CMK (cell line): ENCODE measurements at places on chromosomes 4 and X.

DNA sequence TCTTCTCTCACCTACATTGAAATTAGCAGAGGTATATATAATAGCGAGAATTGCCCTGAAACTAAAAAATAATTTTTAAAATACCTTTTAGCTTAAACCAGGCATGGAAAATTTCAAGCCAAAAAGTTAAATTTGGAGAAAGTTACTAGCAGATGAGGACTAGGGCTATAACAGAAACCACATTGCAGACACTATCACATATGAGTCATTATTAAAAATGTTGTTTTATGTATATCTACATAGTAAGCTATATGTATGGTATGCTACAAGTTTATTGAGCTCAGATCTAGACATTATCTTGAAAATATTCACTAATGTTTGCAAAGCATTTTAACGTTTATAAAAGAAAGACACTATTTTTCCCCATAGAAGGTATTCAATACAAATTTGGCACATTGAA lies 147.8 kb downstream of the PAPSS1 start:
- DNase-seq: no peak

GRCh38 chr4:174277433-174277832 lies 6.0 kb downstream of the FBXO8 start:
- DNase-seq: no peak

DNA sequence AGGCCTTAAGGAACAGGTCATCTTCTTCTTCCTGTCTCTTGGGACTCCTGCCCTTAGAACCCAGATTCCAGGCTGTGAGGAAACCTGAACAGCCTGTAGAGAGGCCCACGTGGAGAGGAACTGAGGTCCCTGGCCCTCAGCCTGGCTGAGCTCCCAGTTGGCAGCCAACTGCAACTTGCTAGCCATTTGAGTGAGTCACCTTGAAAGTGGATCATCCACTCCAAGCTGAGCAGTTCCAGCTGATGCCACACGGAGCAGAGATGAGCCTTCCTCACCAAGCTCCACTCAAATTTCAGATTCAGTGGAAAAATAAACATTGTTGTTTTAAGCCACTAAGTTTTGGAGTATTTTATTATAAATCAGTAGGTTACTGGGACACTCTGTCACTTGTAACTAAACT lies 392.5 kb downstream of the BCOR start:
- DNase-seq: no peak

- no peak for DNase-seq
Measured at GRCh38 chr4:171622729-171623128, 190.5 kb upstream of the GALNTL6 start.

DNA sequence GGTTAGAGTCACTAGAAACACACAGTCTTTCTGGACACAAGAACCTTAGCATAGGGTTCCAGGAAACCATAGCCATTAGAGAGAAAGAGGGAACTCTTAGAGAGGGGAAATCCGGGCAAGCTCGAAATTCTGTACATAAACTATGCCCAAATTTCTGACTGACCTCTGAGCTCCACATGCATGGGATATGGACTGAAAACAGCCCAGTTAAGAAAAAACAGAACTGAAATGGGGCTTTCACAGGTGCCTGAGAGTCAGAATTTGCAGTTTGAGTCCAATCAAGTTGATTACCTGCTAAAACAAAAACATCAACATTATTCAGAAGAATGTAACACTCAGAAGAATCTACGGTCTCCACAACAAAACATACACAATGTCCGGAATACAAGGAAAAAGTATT lies 13.1 kb downstream of the DCHS2 start:
- DNase-seq: no peak

DNA sequence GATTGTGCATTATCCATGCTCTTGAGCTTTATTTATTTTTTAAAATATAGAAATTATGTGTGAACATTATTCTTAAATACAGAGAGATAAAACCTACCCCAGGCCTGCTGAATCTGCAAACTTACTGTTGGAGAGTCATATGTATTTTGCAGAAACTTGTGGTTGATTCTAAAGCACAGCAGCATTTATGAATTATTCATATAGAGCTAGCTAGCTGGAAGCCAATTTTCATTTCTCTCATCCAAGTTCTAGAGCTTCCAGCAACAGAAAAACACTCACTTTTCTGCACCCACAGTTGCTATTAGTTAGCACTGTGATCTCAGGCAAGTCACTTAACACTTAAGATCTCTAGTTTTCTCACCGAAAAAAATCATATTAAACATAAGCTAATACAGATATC lies 479.5 kb upstream of the FAM47C start:
- no peak for DNase-seq

- no peak for DNase-seq
Measured at GRCh38 chr4:13990596-13991589, 363.4 kb upstream of the BOD1L1 start.

DNA sequence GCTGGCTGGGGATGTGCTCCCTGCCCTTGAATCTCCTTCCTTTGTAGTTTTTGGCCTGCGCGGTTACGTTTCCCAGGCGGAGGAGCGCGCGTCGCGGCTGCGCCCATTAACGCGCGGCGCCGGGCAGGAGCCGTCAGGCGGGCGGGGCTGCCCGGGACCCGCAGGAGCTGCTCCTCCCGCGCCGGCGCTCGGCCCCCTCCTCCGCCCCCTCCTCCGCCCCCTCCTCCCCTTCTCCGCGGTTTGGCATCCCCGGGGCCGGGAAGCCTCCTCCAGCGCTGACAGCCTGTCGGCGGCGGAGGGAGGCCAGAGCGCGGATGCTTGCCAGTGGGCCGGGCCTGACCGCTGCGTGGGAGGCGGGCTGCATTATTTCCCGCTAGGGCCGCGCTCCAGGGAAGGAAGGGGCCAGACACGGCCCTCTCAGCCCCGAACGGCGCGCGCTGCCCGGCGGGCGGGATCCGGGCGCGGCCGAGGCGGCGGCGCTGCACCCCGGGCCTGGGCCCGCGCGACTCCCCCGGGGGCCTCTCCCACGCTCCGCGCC lies at the start of gene DCLK2:
Gene DCLK2 (plus strand): TSS at position 405 of the 538 bp plus-strand sequence. CDS start 583 bp downstream, outside the sequence.
- peak; percentile 25 for DNase-seq

DNA sequence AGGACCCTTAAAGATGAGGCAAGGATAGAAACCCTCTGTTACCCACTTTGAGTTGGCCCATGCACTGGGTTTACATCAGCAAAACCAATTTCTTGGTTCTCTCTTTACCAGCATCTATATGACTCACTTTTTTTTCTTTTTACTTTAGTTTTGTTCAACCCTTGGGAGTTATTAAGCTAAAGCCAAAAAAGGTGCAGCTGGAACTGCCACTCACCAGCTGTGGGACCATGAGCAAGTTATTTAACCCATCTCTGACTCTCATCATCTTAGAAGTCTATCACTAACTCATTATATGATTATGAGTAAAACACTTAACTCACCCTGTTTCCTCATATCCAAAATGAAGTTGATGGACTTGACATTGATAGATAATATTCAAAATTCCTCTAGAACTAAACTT lies 53.4 kb downstream of the GABRB1 start:
- DNase-seq: no peak

GRCh38 chrX:119008110-119008744 lies 33.8 kb downstream of the LONRF3 start:
- DNase-seq: no peak

GRCh38 chr4:16687011-16687410 lies 211.4 kb downstream of the LDB2 start:
- DNase-seq: no peak

DNA sequence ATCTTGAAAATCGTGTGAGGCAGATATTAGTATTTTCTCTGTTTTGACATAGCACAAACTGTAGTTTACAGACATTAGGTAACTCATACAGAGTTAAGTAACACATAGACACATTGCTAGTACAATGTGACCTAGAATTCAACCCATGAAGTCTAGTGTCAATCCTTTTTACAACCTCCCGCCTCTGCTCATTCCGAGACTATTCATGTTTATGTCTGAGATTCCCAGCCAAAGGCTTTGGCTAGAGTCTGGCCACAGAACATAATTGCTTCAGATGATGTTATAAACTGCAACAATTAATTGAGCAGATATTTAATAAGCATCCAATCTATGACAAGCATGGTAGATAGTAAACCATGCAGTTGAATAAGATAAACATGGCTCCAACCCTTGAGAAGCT lies 841.0 kb downstream of the STIM2 start:
- DNase-seq: no peak

DNA sequence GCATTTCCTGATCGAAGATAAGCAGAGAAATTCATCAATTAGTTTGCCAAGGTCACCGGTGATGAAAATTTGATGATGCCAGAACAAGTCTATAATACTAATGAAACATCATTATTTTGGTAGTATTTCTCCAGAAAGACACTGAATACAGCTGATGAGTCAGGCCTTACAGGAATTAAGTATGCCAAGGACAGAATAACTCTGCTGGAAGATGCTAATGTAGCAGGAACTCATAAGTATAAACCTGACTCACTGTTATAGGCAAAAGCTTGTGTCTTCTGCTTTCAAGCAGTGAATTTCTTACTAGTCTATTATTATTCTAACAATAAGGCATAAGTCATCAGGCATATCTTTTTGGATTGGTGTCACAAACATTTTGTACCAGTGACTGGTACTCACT lies 1825.1 kb upstream of the IGFBP7 start:
- no peak for DNase-seq

- no peak for DNase-seq
Measured at GRCh38 chr4:22462688-22463087, 53.2 kb downstream of the ADGRA3 start.

GRCh38 chr4:180059216-180059881 lies 2183.9 kb upstream of the TENM3 start:
- DNase-seq: no peak

- DNase-seq: no peak
Measured at GRCh38 chr4:828641-829271, 2.8 kb upstream of the CPLX1 start.

DNA sequence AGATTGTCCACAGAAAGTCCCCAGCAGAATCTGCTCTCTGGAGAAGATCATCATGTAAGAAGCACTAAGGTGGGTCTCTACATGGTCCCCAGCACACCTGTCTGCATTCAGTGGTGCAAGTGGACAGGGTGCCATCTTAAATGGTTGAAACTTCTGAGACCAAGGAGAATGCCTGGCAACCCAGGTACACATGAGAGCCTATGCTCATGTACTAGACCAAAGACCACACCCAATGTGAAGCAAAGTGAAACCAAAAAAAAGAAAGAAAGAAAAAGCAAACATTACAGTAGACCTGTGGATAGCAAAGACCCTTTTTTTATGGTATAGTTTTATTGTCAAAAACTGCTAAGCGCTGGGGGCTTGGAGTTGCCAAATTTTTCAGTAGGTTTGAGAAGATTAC lies 15.0 kb downstream of the CD40LG start:
- no peak for DNase-seq

GRCh38 chrX:128458888-128459287 lies 406.7 kb upstream of the ACTRT1 start:
- DNase-seq: no peak
